Stimulated activated CD8-positive, alpha-beta memory T cell treated with anti-CD3 and anti-CD28 coated beads, Interleukin-7, amount 100 ng/mL, for 1 hour (primary cell): ENCODE measurements at places on chromosomes 2 and 18.

- DNase-seq = no peak
These were observed 33.7 kb upstream of the ZNF516 start for GRCh38 chr18:76528477-76529432.

- no peak for DNase-seq
These were observed 462.3 kb upstream of the SALL3 start for GRCh38 chr18:78517328-78517727.

GRCh38 chr18:39350945-39351344, 1785.3 kb upstream of the CELF4 start:
- no peak for DNase-seq

GRCh38 chr2:18251486-18251885, 309.0 kb downstream of the RDH14 start:
- no peak for DNase-seq

DNA sequence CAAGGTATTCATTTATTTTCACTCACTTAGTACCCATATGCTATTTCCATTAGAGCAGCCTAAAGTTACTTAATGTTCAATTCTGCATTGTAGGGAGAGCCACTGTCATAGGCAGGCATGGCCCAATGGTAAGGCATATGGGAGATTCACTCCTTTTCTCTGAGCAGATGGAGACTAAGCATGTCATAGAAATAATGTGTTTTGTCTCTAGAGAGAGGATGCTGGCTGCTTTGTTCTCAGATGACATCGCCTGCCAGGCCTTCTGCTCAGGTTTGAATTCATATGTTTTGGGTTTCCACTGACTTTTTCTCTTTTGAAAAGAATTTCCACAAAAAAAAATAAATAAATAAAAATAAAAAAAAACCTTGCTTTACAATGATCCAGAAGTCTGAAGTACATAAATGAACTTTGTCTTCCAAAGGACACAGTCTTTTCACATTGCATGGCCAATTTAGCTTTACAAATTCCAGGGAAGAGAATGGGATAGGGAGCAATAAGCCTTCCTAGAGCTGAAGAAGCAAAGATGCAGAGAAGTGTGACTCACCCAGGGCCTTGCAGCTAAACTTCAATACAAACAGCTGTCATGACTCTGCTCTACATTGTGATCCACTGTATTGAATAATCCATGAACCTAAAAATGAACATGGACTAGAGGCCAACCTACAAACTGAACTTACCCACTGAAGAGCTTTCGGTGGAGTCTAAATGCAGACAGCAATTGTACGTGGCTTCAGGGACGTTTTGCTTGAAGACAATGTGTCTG, 422.5 kb downstream of the CMPK2 start:
- no peak for DNase-seq

GRCh38 chr2:28271919-28272250, 120.8 kb upstream of the FOSL2 start:
- no peak for DNase-seq

DNA sequence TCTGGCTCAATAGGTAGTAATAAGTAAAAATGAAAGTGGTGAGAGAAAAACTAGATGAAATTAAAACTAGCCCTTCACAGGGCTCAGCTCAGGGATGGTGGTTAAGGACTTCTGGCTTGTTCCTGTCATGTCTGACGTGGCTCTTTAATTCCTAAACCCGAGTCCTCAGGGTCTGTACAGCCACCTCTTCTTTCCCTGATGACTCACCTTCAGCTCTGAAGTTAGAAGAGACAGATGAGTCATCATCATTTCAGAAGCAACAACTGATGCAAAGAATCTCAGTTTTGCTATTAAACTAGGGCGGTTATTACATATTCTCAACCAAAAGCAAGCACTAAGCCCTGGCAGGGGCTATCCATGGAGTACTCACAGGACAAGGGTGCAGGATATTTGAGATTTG, 24.0 kb upstream of the ITGB6 start:
- DNase-seq = no peak

GRCh38 chr2:20584399-20585358, 66.2 kb downstream of the HS1BP3 start:
- DNase-seq = no peak

DNA sequence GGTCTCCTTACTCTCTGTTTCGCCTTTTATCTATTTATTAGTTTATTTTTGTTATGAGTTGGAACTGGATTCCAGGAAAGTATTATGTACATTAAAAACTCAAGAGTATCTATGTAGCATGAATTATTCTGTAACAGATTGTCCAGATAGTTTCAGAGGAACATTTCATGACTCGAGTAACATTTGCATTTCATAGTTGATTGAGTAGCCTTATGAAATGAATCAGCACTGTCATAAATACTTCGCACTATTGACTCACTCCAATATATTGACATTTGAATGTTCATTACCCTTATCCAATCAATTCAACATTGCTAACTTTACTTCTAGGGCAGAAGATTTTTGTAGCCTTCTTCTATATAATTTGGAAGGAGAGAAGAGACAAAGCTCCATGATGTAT, 11.3 kb upstream of the VRK2 start:
- DNase-seq = no peak

- DNase-seq = no peak
These were observed 49.3 kb upstream of the PAX8 start for GRCh38 chr2:113328043-113328442.

DNA sequence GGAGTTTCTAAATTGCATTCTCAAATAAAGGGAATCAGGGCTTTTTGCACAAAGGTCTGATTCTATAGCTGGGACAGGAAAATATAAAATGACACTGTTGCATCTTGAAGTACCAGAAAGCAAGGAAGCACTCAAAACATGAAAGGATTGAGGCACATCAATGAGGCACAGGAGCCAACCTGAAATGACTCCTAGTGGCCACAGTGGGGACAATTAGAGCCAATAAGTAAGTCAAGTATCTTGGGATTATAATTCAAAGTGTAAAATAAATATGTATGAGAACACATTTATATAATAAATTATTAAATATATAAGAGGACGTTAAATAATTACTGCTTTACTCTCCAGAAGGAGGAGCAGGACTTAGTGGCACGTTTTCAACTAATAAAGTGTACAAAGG, 1259.5 kb upstream of the CDH2 start:
- no peak for DNase-seq

DNA sequence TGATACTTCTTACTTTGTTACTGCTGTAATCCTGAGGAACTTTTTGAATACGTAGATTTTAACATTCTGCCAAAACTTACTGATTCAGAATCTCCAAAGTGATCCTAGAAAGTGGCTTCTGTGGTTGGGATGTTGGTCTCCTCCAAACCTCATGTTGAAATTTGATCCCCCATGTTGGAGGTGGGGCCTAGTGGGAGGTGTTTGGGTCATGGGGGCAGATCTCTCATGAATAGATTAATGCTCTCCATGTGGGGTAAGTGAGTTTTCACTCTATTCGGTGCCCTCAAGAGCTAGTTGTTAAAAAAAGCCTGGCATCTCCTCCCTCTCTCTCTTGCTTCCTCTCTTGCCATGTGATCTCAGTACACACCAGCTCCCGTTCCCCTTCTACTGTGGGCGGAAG, 329.9 kb downstream of the HRH4 start:
- no peak for DNase-seq

DNA sequence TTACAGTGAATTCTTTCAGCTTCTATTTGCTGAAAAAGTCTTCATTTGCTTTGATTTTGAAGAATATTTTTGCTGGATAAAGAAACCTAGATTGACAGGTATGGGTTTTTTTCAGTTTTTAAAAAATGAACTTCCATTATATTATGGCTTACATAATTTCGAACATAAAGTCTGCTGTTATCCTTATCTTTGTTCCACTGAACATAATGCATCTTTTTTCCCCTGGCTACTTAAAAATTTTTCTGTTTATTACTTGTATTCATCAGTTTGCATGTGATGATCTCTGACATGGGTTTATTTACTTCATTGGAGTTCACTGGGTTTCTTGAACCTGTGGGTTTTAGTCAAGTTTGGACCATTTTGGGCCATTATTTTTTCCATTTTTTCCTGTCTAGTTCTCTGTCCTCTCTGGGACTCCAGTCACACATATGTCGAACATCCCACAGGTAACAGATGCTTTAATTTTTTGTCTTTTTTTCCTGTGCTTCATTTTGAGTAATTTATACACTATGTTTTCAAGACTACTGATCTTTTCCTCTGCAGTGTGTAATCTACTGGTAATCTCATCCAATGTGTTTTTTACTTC, 33.1 kb downstream of the SEC11C start:
- no peak for DNase-seq

DNA sequence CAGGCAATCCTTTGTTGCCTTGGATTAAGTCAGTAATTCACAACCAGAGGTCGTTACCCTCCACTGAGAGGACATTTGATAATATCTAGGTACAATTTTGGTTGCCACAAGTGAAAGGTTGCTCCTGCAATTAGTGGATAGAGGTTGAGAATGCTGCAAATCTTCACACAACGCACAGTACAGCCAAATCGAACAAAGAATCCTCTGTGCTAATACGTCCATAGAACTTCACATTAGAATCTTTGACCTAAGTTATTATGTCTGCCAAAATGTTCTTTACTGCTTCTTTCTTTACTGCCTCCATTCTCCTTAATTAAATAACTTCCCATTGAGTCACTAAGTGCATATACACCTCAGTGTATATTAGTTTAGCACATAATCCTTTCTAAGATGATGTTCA, 879.5 kb downstream of the TRIB2 start:
- DNase-seq = no peak
